ENCODE measurements at places on chromosomes 11 and 22. TPM values are rescaled to one million over a fixed set of nuclear protein-coding genes. Genes with fewer than 3 reads are reported as not detected.

Gene CNGA4
- total RNA-seq, result not detected

Gene RAG1
- 0.86 TPM for total RNA-seq

Gene OR52E8
- total RNA-seq, result not detected

Gene CSTPP1
- 28.7 TPM for total RNA-seq

Gene PRR33
- not detected for total RNA-seq

Gene SLC16A8
- under 0.01 TPM for total RNA-seq

Gene KRTAP5-1
- total RNA-seq, result not detected

Gene TEX12
- 0.65 TPM for total RNA-seq

Data from articular chondrocyte of knee joint (primary cell).